ENCODE measurements at places on chromosomes 11 and 22.

DNA sequence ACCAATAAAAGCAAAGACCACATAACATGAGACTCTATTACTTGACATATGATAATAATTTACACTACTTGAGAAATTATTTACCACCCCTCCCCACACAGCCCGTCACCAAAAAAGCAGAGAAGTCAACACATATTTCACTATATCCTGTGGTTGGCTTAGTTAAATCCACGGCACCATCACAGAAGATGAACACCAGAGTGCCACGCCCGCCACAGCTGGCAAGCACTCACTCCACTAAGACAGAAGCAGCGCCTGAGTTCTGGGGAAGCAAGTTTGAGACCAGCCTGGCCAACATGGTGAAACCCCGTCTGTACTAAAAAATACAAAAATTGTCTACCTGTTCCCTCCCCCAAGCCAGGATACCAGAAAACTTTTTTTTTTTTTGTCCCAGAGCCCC is 53.1 kb downstream of the PACSIN2 start:
- DNase-seq, result no peak

- DNase-seq, result no peak
Observed at GRCh38 chr11:88680806-88681205, 343.3 kb upstream of the CTSC start.

- DNase-seq, result no peak
Observed at GRCh38 chr11:132054822-132055221, 684.4 kb downstream of the NTM start.

DNA sequence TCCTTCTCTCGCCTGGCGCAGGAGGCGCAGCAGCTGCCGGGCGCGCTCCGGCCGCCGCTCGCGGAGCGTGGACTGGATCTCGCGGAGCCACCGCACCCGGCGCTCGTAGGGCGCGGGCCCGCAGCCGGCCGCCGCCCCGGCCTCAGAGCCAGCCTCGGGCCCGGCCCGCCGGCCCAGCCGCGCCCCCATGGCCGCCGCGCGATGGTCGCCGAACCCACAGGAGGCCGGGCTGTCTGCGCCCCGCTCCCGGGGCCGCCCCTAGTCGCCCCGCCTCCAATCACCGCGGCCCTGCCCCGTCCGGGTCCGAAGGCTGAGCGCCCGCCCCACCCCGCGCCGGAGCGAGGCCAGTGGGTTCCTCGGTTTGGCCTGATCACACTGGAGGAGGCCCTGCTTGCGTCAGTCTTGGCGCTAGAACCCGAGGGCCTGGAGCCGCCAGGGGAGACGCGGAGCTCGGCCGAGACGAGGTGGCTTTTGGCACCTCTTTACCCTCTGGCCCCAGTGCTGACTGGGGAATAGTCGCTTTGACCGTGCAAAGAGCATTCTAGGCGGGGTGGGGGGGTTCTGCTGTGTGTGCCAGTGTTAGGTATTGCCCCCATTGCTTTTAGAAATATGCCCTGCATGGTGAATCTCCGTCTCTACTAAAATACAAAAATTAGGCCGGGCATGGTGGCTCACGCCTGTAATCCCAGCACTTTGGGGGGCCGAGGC is at the start of gene LRRC75B:
Gene LRRC75B (minus strand): TSS at position 223 of the 708 bp plus-strand sequence. CDS start 34 bp downstream, at position 189.
- no peak for DNase-seq

All from effector memory CD4-positive, alpha-beta T cell (primary cell).